ENCODE measurements at places on chromosomes 7 and 10.

- no peak for DNase-seq
Measured at GRCh38 chr10:122239578-122240257, 31.4 kb upstream of the BTBD16 start.

GRCh38 chr7:90980545-90980944 lies 283.7 kb upstream of the FZD1 start:
- no peak for DNase-seq

DNA sequence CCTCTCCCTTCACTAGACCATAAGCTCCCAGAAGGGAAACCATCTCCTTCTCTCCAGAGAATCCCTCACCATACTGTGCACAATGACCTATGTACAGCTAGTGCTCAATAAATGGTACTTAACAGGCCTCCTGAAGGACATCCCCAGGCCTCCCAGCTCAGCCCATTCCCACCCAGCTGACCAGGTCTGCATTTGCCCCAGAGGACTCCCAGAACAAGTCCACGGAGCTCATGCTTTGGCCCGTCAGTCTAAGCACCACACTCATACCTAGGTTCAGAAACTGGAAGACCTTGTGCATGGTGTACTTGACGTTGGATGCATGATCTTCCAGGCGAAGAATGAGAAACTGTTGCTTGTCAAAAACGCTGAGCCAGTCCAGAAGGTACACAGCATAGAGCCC lies 81.3 kb downstream of the CHST15 start:
- no peak for DNase-seq

DNA sequence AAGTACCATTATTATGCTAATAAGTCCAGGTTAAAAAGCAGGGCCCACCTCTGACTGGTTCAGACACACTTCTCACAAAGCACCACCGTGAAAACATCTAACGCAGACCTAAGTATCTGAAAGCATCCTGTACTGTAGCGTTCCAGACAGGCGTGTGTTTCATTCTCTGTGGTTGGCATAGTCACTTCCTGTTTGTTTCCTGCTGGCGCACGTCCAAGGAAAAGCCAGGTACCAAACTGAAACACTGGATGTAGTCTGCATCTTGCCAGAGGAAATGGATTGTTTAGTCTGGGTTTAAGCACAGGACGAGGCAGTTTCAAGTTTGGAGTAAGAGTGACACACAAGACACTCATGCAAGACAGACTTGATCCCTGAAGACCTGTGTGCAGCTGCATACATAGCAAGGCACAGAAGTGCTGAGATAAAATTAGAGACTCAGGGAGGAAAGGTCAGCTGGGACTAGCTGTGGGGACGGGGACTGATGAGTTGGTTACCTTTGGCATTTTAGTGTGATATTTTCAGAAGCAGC lies 23.3 kb downstream of the BPGM start:
- no peak for DNase-seq

GRCh38 chr7:127346575-127347256 lies 45.8 kb downstream of the ZNF800 start:
- no peak for DNase-seq

- no peak for DNase-seq
Measured at GRCh38 chr10:501596-501995, 187.9 kb downstream of the DIP2C start.

GRCh38 chr7:101156866-101157589 lies 2.8 kb downstream of the AP1S1 start:
- no peak for DNase-seq

DNA sequence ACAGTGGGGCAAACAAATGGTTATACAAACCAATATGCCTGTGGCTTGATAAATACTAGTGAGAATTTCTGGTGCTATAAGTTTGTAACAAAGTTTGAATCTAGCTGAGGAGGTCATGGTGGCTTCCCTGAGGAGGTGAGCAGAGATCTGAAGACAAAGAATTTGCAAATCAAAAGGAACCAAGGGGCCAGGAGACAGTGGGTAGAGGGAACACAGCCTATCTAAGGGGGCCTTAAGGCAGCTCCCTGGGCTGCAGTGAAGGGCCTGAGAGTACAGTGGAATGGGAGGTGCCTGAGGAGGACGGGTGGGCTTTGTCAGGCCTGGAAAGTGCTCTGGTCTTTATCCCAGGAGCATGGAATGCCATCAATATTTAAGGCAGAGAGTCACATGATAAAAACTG lies 21.8 kb downstream of the RNF133 start:
- no peak for DNase-seq

DNA sequence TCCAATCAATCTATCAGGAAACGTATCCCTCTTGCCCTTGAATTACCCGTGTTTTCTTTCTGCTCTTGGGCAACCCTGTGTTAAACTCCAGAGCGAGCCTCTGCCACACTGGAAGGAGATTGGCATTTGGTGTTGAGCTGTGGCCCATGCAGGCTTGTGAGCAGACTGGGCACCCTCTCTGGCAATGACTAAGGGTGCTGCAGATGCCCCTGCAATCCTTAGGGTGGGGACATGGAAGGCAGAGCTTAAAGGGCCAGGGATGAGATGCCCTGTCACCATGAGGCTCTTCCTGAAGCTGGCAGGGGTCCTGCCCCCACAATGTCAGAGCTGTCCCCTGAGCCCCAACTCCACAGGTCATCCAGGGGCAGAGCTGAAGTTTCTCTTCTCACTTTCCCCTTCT lies 19.5 kb upstream of the FAM180A start:
- DNase-seq = no peak

DNA sequence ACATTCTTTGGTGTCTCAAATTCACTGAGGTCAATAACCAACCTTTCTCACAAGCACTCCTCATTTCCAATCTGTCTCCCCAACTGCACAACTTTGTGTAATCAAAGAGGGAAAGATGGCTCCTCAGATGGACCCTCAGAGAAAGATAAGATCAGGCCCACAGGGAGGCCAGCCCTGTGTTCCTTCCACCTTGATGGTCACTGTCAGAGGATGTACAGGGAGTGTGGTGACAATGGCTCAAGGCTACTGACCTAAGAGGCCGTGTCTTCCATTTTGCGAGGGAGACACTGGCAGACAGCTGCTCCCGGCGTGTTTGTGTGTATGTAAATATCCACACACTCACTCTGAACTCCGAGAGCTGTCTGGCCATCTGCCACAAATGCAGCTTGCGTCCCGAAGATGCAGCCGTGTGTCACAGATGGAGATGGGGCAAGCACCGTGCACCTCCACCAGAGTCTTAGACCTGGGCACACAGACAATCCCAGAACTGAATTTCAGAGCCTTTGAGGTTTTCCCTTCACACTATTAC lies 712.1 kb upstream of the NRP1 start:
- peak; percentile 91 for DNase-seq

GRCh38 chr7:67788669-67789068 lies 792.0 kb downstream of the TYW1 start:
- peak; percentile 78 for DNase-seq

- no peak for DNase-seq
Measured at GRCh38 chr7:157900011-157900410, 563.2 kb downstream of the DNAJB6 start.

DNA sequence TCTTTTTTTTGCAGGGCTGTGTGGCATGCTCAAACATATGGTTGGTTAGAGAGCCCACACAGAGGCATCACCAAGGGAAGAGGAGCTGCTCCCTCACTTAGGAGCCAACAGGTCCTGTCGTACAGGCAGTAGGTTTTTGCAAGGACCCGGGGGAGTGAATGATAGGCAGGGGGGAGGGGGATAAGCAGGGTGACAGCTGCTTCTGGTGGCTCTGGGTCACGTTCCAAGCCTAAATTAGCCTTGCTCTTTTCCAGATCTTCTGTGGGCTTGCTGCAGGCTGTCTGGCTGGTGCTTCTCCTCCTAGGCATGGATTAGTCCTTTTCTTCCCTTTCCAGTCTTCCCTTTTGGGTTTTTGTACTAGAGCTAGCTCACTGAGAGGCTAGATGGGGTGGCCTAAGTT lies 117.7 kb upstream of the PODXL start:
- peak; percentile 81 for DNase-seq

- peak; percentile 82 for DNase-seq
Measured at GRCh38 chr7:20330928-20331909, 519 bp downstream of the ITGB8 start.

DNA sequence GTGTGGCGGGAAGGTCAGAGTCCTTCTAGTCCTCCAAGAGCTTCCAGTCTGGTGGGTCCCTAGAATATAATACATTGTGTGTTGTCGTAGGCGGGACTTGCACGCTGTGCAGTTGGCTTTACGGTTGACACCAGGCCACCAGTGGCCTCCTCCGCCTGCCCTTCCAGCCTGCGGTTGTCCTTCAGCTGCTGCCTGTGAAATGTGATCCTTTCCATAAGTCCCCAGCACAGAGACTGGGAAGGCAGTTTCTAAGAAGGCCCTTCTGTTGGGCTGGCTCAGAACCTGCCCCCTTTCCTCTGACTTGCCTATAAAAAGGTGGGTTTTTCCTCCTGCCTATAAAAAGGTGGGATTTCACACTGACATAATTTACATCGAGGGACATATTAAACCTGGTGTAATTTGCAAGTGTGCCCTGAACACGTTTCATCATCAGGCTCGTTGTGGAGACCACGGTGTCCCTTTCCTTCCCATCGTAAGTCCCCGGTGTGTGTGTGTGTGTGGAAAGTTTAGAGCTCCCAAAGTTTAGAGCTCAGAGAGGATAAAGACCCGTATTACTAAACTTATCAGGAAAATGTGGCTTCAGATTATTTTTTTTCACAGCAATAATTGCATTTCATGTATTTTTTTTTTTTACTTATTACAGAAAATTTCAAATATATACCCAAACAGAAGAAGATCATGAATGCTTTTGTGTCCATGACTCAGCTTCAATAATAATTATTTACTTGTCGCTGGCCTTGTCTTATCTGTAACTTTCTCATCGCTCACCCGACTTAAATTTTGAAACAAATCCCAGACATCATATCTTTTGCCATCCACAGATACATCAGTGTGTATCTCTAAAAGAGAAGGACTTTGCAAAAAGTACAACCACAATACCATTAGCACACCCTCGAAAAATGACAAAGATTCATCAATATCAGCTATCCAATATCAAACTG lies 45.1 kb downstream of the CUX1 start:
- peak; percentile 41 for DNase-seq

DNA sequence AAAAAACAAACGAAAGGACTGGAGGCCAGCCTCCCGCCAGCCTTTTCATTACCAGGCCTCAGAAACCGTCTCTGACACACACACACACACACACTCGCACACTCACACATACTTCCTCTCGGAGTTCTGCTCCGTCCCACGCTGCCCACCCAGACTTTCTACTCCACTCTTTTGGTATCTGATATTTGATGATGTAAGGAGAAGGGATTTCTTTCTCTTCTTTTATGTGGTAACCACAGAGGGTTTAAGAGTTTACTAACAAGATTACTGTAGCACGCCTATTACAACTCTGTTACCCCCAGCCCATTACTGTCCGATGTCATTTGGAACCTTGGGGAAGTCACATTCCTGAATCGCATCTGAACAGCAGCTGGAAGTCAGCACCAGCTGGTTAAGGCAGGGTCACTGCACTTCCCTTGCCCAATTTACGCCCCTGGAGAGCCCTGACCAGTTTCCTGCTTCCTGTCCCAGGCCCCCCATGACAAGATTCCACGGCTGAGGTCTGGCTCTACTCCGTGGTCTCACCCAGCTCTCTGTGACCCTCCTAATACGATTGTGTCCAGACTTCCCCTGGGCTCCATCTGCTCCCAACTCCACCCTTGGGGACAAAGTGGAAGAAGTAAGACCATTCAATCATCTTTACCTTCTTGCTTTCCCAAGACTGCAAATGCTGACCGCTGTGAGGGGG lies 1.1 kb downstream of the DENND2A start:
- peak; percentile 72 for DNase-seq

DNA sequence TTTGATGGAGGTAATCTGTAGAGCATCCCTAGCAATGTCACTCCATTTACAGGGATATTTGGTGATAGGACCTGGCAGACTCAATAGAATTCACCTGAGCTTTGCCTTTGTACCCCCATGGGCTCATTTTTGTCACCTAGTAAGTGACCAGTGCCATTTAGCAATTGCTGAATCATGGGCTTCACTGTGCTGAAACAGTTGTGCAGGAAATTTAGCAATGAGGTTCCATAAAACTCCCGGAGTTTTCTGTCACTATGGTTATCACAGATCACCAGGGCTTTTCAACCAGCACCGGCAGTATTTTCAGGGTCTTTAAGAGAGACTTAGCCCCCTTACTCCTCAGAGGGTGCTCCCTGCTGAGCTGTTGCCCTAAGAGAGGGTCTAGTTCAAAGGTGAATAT lies 40.2 kb downstream of the FAS start:
- DNase-seq = no peak

GRCh38 chr7:47576866-47577306 lies 5.0 kb downstream of the TNS3 start:
- DNase-seq = no peak

DNA sequence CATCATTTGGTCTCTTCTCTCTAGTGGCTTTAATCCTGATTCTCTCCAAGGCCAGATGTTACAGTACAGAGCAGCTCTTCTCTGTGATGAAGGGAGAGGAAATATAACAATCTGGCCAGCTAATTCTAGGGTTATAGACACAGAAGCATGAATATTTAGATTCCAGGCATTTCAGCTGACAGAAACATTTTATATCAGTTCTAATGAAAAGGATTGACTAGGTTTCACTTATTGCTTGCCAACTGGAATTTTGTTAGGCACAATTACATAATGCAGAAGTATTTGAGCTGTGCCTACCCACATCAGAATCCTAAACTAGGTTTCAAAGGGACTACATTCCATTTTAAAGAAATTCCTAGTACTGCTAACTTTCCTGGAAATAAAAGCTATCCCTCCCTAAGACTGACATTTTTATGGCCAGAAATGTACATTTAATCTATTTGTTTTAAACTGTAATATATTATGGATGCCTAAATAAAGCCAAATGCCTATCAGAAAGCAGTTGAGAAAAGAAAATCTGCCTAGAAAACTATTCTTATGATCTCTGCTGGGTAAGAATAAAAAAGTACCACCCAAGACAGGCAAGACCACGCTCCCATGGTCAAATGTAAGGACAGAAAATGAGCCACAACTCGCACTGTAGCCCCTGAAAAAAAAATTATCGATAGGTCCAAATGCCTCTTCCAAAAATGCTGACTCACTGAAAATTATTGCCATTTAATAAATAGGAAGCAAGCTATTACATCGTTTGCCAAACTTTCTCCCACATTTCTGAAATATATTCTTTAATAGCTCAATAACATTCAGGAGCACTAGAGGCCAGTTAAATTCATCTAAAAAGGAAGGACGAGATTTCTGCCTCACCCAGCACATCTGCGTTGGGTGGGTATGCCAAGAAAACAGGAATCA lies 498.1 kb downstream of the KCNMA1 start:
- DNase-seq = no peak

DNA sequence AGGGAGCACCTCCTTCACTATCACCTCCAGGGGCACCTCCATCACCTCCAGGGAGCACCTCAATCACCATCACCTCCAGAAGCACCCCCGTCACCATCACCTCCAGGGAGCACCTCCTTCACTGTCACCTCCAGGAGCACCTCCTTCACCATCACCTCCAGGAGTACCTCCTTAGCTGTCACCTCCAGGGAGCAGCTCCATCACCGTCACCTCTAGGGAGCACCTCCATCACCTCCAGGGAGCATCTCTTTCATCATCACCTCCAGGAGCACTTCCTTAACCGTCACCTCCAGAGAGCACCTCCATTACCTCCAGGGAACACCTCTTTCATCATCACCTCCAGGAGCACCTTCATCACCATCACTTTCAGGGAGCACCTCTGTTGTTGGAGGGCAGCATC lies 103.0 kb downstream of the DNAJB6 start:
- no peak for DNase-seq

GRCh38 chr10:24869354-24870015 lies 82.9 kb downstream of the PRTFDC1 start:
- no peak for DNase-seq

GRCh38 chr10:90944749-90945148 lies 23.9 kb upstream of the ANKRD1 start:
- no peak for DNase-seq

- no peak for DNase-seq
Measured at GRCh38 chr10:17443707-17444387, 10.5 kb downstream of the ST8SIA6 start.
